ENCODE measurements at places on chromosomes 13 and 19. TPM values are rescaled to one million over a fixed set of nuclear protein-coding genes. Genes with fewer than 3 reads are reported as not detected.

DNA sequence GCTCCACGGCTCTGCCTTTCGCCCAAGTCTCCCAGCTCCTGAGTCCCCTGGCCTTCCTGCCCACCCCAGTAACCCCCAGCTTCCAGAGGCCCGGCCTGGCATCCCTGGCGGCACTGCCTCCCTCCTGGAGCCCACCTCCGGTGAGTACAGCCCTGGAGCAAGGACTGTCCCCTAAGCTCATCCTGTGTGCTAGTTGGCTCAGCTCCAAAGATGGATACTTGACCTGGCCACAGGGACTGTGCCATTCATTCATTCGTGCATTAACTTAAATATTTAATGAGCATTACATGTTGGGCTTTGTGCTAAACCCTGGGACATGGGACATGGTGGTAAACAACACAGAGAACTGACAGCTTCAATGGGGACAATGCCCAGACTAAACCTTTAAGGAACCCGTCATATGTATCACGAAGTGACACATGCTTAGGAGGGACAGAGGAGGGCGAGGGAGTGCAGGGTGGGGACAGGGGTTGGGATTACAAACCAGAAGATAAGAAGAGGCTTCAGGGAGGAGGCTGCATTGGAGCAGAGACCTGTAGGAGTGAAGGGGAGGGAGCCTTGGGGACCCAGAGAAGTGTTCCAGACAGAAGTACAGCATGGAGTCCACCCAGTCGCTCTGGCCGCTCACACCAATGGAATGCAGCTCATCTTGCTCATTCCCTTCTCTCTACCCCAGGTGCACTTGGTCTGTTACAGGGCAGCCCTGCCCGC is 6.9 kb upstream of the OVOL3 start:
- DNase-seq: no peak

DNA sequence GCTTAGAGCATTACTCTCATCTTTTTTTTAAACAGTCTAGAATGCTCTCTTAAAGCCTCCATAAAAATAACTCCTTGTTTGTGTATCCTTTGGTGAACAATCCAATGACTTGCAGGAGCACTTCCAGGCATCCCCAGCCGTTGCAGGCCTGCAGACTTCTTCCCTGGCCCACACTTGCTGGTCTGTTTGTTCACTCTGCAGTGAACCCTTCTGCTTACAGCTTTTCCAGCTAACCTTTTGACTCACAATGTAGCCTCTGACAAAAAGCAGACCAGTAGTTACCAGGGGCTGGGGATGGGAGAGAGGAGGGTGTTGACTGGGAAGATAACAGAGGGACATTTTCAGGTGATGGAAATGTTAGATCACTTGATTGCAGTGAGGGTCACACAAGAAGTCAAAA is 9.1 kb downstream of the GPR42 start:
- DNase-seq: no peak

GRCh38 chr13:38951525-38952313 is 38.9 kb downstream of the STOML3 start:
- DNase-seq: no peak

Gene SPACA4
- total RNA-seq: not detected

Gene FBXW9
- total RNA-seq: 3.9 TPM

Gene PSG2
- total RNA-seq: not detected

DNA sequence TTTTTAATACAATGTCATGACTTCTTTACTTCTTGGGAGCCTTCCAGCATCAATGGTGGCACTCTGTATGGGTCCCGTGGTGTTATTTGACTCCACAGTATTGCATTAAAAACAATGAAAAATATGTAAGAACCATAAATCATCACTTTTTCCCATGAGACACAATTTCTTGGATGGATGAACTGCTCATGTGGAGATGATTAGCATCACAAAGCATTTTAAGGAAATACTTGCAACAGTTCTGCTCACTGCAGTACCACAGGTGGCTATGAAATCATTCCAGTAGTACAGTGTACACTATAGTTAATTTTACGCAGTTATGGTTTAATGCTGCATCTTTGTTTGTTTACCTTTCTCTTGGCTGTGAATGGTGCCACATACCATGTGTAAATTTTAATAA is 37.2 kb upstream of the C1QTNF9B start:
- no peak for DNase-seq

GRCh38 chr13:111909501-111909900 is 157.4 kb upstream of the SOX1 start:
- no peak for DNase-seq

Gene CD70
- total RNA-seq: not detected

- no peak for DNase-seq
Observed at GRCh38 chr13:94232161-94232950, 247.1 kb downstream of the DCT start.

DNA sequence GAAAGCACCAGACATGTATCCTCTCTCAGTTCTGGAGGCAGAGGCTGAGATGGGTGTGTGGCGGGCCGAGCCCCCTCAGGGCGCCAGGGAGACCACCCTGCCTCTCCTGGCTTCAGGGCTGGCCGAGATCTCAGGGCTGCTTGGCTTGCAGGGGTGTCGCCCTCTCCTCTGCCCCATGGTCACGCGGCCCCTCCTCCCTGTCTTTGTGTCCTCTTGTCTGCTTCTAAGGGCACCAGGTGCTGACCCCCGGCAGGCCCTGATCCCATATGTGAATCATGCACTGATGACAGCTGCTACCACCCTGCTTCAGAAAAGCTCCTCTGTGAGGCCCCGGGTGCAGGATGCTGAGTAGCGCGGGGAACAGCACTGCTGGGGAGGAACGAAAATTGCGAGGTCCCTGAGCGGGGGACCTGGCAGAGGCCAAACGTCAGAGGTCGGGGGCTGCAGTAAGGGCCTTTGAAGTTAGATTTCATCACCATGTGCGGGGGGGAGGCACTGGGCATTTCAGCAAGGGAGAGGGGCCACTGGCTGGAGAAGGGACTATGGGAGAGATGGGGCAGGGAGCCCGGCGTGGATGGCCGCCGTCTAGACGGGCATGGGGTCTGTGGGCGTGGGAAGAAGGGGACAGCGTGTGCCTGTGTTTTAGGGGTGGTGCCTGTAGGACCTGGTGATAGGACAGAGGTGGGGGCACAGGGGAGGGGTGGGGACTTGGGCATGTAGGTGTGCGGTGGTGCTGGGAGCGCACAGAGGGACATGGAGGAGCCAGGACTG is 125.2 kb downstream of the KDM4B start:
- DNase-seq: no peak

GRCh38 chr19:15354566-15355296 is 22.4 kb upstream of the BRD4 start:
- DNase-seq: no peak

DNA sequence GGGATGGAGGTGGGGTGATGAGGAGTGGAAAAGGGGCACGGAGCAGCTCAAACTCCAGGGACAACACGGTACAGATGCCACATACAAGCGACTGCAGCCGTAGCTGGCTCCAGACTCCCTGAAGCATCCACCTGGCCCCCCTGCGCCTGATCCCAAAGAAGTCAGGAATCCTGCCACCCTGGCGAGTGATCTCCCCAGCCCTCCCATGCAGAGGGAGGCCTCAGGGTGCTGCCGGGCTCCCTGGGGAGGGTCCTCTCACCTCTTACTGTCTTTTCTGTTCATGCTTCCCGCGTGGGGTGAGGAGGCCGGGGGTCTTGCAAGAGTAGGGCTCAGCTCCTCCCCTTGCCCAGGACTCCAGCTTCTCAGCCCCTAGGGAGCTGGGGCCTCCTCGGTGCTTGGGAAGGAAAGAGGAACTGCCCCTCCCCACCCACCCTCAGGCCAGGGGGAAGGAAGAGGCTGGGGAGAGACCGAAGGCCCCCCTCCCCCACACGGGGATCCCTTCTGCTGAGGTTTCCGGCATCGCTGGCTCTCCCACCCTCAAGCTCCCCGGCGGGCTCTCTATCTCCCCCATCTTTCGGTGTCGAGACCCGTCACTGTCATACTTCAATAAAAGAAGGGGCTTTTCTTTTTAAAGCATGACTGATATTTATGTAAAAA is at the start of gene RASGRP4:
TSS of gene RASGRP4 (minus strand) at position 410 of the 657 bp plus-strand sequence. CDS start at position 282, 128 bp downstream.
- no peak for DNase-seq

Gene GATAD2A
- total RNA-seq: 57.9 TPM

GRCh38 chr19:996051-996838 is 4.0 kb upstream of the GRIN3B start:
- DNase-seq: no peak

DNA sequence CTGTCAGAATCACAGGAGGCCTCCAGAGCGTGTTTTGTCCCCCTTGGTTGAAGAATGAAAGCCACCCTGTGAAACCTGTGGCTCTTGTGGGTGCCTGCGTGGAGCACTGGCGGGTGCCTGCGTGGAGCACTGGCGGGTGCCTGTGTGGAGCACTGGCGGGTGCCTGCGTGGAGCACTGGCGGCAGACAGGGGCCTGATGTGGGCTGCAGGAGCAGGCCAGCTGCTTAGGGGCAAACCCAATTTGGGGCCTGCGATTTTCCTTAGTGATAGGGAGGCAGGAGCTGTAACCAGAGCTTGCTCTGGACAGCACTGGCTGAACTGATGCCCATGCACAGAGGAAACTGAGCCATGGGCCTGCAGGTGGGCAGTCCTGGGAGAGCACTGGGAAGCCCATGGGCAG is 24.3 kb downstream of the ARHGEF7 start:
- no peak for DNase-seq

Gene CYP2A6
- total RNA-seq: 0.80 TPM

- no peak for DNase-seq
Observed at GRCh38 chr13:78468621-78469020, 134.7 kb downstream of the POU4F1 start.

GRCh38 chr19:10499550-10500246 is 3.5 kb downstream of the KEAP1 start:
- no peak for DNase-seq

Gene CELF5
- 1.9 TPM for total RNA-seq

GRCh38 chr19:20273376-20273775 is 106.4 kb downstream of the ZNF486 start:
- no peak for DNase-seq

DNA sequence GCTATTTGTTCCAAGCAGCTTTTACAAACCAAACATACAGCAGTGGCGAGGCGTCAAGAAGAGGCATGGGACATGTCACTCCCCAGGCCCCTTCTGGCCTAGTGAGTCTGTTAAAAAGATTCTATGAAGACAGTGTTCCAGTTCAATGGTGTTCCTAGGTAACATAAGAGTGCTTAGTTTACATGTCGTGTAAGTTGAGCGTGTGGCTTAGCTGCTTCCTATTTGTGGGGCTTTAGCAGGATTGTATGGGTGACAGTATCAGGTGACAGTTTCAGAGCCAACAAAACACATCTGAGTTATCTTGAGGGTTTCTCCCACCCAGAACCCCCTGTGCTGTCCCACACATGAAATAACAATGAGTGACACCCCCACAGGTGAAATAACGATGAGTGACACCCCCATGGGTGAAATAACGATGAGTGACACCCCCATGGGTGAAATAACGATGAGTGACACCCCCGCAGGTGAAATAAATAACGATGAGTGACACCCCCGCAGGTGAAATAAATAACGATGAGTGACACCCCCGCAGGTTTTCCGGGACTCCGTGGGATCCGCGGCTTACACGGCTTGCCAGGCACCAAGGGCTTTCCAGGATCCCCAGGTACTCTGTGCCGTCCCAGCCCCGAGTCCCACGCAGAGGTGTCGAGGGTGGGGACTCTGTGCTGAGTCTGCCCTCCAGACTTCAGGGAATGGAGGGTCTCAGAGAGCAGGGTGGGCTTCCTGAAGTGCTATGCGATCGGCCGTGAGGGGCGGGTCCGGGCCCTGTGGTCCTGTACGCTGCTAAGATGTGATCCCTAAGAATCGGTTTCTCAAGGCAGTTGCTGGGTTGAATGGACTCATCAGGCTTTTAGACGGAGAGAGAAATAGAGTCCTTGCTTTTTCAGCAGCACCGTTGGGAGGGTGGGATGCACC is 68.6 kb downstream of the RAB20 start:
- no peak for DNase-seq

Gene RXFP2
- 0.34 TPM for total RNA-seq

- no peak for DNase-seq
Observed at GRCh38 chr13:73879346-73880015, 254.7 kb downstream of the KLF12 start.

DNA sequence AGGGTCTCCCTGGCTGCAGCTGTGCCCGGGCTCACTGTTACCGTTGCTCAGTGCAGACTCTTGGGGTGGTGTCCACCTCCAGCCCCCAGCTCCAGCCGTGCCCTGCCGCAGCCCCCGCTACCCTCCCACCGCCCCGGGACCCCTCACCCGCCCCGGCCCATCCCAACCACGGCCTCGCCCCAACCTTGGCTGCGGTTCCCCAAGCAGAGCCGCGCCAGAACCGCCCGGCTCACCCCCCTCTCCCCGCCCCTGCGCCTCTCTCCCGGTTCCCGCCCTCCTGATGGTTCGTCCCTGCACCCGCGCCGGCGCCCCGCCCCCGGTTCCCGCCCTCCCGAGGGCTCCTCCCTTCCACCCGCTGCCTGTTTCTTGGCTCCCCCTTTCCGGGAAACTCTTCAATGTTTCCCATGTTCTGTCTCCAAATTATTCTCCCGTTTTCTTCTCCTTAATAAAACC is 40.3 kb downstream of the ANKRD10 start:
- peak; percentile 93 for DNase-seq

Gene SCAF1
- 18.4 TPM for total RNA-seq

Gene KLK12
- not detected for total RNA-seq

- DNase-seq: peak; percentile 75
Observed at GRCh38 chr19:17784201-17785008, 10.5 kb upstream of the B3GNT3 start.

Gene ZFP28
- total RNA-seq: 11.9 TPM

Gene APOE
- 443 TPM for total RNA-seq

- no peak for DNase-seq
Observed at GRCh38 chr13:58542530-58542929, 911.0 kb downstream of the PCDH17 start.

Gene SYT3
- not detected for total RNA-seq

DNA sequence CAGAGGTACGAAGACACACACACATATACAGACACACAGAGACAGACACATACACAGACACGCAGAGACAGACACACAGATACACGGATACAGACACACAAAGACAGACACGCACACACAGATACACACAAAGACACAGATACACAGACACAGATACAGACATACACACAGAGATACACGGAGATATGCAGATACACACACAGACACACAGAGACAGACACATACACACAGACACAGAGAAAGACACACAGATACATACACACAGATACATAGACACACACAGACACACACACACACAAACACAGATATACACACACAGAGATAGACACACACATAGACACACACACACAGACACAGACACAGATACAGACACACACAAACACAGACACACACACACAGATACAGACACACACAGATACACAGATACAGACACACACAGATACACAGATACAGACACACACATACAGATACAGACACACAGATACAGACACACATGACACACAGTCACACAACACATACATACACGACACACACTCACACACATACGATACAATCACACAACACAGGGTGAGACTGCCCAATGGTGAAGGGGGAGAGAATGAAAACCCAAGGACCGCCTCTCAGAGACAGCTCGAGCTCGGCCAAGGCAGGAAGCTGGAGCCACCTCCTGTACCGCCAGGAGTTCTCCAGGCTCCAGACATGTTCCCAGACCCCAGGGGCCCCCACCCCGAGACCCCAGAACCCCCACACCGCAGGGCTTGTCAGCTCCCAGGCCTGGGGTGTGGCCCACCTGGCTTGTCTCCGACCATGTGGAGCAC is 8.8 kb upstream of the CCER2 start:
- no peak for DNase-seq

Gene RNF113B
- total RNA-seq: not detected

- peak; percentile 78 for DNase-seq
Observed at GRCh38 chr19:13843104-13843921, 33.6 kb upstream of the NANOS3 start.

Gene SLC10A2
- not detected for total RNA-seq
